ENCODE measurements at places on chromosomes 16 and 17.

DNA sequence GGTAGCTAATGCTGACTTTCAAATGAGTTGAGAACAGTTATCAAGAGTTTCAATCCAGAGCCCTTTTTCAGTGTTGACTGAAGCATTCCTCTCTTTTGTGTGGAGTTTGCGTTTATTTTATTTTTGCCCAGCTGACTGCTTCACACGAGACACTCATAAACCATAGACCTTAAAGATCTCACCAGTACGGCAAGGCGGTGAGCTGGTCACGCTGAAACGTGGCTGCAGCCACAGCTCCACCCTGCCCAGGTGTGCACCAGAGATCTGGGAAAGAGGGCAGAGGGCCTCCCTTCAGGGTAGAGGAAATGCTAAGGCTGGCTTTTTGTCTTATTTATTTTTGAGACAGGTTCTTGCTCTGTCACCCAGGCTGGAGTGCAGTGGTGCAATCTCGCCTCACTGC lies 112.2 kb downstream of the AATF start:
- no peak for DNase-seq

GRCh38 chr17:68029512-68030215 lies 5.9 kb upstream of the KPNA2 start:
- DNase-seq, result no peak

DNA sequence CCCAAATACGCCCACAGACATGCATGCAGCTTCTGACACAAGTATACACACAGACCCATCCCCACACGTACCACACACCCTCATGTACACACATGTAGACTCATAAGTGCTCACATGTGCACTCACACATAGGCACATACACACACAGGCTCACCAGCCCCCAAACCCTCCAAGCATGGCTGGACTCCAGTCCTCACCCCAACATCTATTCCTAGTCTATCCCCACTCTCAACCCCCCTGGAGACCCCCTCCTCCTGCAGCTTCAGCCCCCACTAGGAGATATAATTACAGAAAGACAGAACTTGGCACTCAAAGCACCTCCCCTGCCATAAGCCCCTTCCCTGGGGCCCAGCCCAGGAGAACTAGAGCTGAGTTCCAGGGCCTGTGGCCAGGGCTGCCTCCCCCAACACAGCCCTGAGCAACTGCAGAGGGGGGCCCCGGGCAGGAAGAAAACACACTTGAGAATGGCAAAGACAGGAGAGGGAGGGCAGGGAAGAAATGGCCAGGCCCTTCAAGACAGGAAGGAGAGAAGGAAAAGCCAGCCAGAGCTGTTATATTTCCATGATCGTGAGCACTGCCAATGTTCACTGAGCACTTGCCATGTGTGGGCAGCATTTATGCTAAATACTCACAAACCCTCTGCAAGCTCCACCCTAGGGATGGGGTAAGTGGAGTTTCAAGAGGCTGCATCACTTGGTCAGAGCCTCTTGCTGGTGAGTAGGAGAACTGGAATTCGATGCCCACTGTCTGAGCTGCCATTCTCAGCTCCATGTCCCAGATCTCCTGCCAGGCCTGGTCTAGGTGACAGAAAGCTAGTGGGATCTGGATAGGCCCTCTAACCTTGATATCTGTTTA lies 224.5 kb downstream of the ZNF423 start:
- no peak for DNase-seq

- peak; percentile 75 for DNase-seq
Observed at GRCh38 chr17:63919311-63919723, 678 bp upstream of the GH1 start.

- no peak for DNase-seq
Observed at GRCh38 chr16:47983999-47984580, 171.7 kb downstream of the ABCC12 start.

GRCh38 chr17:73320601-73321264 lies 8.9 kb upstream of the CDC42EP4 start:
- no peak for DNase-seq

- DNase-seq, result no peak
Observed at GRCh38 chr16:4723071-4723767, 10.9 kb downstream of the ANKS3 start.

GRCh38 chr17:79939755-79940458 lies 95.8 kb downstream of the TBC1D16 start:
- no peak for DNase-seq

DNA sequence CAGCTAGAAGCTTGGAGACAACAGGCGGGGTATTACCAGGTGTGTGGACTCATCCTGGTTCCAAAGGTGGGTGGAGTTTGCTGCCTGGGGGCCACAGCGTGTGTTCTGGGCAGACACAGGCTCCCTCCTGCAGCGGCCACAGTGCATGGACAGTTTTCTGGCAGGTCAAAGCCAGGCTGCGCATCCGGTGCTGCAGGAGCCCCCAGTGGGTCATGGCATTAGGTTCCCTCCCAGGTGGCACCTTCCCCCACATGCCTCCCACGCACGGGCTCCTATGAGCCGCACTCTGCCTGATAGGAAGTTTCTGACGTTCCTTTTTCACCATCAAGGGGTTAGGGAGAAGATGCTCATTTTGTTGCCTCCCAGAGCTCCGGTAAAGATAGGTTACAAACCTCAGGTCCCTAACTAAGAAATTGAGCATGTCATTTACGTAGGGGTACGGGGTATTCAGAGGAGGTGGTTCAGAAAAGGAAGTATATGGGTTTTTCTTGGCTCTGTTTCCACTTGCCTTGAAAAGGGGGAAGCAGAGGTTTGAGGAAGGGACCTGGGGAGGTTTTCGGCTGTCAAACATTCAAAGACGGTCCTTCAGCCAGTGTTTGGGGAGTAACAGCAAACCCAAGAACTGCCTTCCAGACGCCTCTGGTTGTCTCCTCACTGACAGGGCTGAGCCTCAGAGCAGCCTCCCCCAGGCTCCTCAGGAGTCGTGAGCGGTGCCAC lies 32.7 kb upstream of the NAT9 start:
- no peak for DNase-seq

DNA sequence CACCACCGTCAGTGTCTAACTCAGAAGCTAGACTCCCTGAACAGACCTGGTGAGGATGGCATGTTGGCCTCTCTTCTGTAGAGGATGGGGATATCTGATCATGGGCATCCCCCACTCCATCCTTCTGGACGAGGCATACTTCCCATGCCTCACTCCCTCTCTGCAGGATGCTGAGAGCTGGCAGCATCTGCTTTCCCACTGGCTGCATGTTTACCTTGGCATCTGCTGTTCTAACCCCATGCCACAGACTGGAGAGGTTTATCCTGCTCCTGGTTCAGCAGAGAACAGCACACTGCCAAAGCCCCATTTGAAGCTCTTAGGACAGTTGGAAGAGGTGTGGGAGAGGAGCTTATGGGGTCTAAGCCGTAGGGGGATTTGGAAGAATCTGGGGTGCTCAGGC lies 46.0 kb downstream of the YPEL2 start:
- DNase-seq, result no peak

DNA sequence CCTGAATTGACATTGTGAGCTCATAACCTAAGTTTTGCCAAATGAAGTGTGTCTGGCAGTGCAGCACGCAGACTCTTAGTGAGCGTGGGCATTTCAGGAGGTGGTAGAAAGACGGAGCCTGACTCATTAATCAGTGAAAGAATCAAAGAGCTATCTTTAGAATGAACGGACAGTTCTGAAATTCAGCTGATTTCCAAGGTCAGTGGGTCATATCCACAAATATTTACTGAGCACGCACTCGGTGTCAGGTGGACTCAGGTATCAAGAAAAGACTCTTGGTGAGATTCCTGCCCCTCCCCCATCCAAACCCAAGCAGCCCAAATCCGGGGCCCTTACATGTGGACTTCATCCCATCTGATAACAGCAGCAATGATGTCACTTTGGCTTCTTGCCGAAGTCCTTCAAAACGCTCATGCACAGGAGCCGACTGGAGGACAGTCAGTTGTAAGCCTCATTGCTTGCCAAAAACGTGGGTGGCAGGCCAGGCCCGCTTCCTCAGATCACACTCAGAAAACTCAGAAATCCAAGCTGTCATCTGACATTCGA lies 185.8 kb downstream of the HS3ST3A1 start:
- no peak for DNase-seq

- no peak for DNase-seq
Observed at GRCh38 chr17:19372866-19373504, 5.3 kb upstream of the MAPK7 start.

DNA sequence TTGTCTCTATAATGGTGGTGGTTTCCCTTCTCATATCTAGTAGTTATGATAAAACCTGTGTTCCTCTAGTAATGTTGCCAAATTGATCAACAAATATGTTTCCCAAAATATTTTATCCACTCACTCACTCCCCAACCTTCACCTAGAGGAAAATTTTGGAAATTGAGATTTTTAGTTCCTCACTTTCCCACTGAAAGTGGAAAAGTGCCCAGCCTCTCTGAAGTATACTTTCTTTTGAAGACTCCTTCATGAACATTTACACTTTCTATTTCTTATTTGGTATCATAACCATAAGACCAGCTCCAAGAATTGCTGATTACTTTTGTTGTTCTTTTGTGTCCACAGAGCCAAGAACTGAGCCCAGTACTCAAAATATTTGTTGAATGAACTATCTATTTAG lies 5.1 kb upstream of the CENPV start:
- DNase-seq, result no peak

DNA sequence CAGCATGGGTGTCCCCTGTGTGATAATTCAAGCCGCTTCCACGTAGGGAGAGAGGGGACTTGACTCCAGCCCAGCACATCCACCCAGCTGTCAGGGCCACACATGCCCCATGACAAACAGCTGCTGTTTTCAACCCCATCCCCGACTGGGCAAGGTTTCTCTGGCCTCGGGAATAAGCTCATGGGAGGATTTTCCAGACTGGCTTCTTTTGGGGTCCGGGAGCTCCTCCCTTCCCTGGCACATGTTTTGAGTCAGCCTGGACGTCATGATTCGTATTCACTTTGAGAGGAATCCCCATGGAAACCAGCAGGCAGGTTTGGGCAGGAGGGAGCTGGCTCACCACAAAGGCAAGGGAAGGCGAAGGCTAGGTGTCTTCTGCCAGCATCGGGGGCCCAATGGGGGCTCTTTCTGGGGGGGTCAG lies 156.4 kb downstream of the CMIP start:
- no peak for DNase-seq

- no peak for DNase-seq
Observed at GRCh38 chr16:2372684-2373083, 32.2 kb upstream of the ABCA3 start.

- peak; percentile 55 for DNase-seq
Observed at GRCh38 chr16:23182679-23183542, at the start of gene SCNN1G. Gene SCNN1G (plus strand): TSS chr16:23182745. CDS start chr16:23186272, 3,527 bp downstream.

DNA sequence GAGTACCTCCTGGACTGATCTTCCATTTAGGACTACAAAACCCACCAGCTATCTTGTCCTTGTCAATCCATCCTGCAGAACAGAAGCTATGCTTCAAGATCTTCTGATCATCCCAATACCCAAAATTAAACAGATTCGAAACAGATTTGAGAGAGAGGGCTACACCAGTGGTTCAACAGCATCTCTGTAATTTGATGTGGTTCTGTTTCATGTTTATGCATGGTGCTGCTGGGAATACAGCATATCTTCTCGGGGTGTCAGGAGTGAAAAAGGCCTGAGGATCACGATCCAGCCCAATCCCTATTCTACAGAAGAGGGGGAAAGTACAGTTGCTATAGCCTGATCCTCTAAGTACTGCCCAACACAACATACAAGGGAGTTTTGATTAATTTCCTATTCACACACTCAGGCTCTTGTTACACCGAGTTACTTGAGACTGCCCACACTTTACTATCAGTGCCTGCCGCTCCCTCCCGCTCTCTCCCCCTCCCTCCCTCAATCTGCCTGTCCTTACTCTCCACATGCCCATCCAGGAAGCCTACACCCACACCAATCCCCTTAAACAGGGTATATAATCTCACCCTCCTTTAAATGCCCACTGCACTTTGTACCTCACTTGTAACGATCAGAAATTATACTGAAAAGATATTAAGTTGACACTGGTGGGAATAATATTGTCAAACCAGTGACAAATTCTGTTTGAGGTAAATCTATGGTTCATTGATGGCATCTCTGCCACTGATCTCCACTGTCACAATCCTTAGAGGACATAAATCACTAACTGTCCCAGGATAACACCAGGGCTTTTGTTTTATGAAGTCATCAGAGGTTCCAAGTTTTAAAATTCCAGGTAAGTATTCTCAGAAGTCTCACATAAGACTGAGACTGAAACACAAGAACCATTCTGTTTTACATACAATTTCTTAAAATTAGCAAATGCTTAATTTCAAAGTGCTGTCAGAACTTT lies 89.3 kb upstream of the PLEKHM1 start:
- peak; percentile 13 for DNase-seq

DNA sequence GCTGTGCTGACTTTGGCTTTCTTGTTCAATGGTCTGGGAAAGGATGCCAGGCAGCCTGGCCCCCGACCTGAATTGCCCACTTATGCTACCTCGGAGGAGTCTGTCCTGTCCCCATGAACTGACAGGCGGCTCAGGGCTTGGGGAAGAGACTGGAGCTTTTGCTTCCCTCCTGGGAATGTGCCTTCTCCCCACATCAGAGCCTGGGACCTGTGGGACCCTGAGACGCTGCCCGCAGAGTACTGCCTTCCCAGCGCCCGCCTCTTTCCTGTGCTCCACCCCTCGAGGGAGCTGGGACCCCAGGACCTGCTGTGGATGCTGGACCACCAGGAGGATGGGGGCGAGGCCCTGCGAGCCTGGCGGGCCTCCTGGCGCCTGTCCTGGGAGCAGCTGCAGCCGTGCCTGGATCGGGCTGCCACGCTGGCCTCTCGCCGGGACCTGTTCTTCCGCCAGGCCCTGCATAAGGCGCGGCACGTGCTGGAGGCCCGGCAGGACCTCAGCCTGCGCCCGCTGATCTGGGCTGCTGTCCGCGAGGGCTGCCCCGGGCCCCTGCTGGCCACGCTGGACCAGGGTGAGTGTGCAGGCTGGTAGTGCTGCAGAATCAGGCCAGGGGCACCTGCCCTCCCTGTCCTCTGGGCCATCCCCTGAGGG lies 18.5 kb downstream of the FCSK start:
- DNase-seq, result no peak

GRCh38 chr17:55278173-55278961 lies 13.6 kb downstream of the HLF start:
- no peak for DNase-seq

DNA sequence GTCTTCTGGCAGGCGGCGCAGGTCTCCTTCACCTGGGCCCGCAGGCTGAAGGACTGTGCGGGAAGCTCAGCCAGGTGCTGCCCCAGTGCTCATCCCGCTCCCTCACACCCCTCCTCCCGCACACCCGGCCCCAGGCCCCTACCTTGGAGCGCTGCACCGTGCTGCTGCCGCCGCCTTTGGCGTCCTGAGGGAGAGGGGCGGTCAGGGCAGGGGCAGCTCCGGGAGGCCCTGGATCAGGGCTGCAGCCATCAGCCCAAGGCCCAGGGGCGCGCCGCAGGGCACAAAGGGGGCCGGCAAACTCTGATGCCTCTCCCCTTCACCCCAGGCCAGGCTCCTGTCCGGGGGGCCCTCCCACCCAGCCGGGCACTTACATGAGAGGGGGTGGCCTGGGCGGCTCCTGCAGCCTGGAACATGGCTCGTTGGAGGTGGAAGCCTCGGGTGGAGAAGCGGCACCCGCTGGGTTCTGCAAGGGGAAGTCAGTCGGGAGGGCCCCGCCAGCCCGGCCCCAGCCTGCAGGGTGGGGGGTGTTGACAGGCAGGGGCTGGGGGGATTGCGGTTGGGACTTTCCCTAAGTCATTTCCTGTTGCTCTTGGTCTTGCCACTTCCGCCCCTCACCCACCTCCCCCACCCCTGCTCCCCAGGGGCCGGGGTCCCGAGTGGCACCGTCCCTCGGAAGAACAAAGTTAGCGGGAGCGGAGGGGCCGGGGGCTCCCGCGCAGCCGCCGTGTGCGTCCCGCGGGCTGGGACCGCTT lies 863 bp downstream of the LIMD2 start:
- peak; percentile 46 for DNase-seq

All from neural progenitor cell (in vitro differentiated cells).